Lower lobe of right lung (tissue), 2 donors: ENCODE measurements at places on chromosomes 2 and 18. TPM values are rescaled to one million over a fixed set of nuclear protein-coding genes. Genes with fewer than 3 reads are reported as not detected.

IRS1 gene
- total RNA-seq = 11.3 TPM

UGT1A5 gene
- total RNA-seq = 0.27 TPM

GRCh38 chr2:168518555-168519066 lies 62.5 kb downstream of the CERS6 start:
- peaks cover 20% of the 10 kb centered on the region for H3K4me1 ChIP-seq
- no peaks in the 10 kb centered on the region for H3K36me3 ChIP-seq
- no peak overlapping the region for H3K4me3 ChIP-seq
- H3K27me3 ChIP-seq = no peaks in the 10 kb centered on the region
- DNase-seq = no peak

DYNAP gene
- total RNA-seq = not detected

DNA sequence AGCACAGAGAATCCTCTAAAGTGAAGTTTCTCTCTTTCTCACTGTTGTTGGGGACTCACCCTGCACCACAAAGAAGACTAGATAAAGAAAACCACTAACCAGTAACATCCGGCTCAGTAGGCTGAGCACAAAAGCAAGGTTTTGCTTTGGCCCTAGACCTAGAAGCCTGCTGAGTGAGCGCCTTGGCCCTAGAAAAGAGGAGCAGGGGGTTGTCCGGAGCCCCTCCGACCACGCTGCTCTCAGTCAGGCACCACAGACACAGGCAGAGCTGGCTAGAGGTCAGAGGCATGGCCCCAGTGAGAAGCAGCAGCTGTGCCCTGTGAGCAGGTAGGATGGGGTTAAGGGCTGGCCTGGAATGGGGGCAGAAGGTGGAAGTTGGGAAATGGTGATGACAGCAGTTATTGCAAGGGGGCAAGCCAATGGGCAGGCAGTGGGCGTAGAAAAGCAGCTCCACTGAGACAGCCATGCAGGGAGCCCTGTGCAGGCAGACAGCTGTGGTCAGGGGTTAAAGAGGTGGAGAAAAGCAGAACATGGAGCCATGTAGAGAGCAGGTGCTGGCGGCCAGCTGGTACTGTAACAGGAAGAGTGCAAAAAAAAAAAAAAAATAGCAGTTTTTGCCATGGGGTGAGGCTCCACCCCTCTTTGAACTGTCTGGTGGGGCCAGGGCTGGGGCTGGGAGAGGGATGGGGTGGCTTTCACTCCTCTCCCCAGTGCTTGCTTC lies 36.9 kb upstream of the SLC14A1 start:
- H3K36me3 ChIP-seq = no peaks in the 10 kb centered on the region
- H3K4me1 ChIP-seq = peaks cover 7% of the 10 kb centered on the region
- peak; percentile 72 for DNase-seq

GRCh38 chr18:22734791-22735627 lies 198.1 kb upstream of the RBBP8 start:
- no peaks in the 10 kb centered on the region for H3K36me3 ChIP-seq
- DNase-seq = no peak
- H3K27ac ChIP-seq = no peak overlapping the region
- no peaks in the 10 kb centered on the region for H3K27me3 ChIP-seq
- H3K4me1 ChIP-seq = no peaks in the 10 kb centered on the region

- no peaks in the 10 kb centered on the region for H3K27me3 ChIP-seq
- no peaks in the 10 kb centered on the region for H3K36me3 ChIP-seq
- peak overlapping the region; percentile 78 for H3K4me3 ChIP-seq
- DNase-seq = peak; percentile 83
- H3K27ac ChIP-seq = peak overlapping the region; percentile 55
Measured at GRCh38 chr18:36186461-36187192, 670 bp upstream of the MOCOS start.

DNA sequence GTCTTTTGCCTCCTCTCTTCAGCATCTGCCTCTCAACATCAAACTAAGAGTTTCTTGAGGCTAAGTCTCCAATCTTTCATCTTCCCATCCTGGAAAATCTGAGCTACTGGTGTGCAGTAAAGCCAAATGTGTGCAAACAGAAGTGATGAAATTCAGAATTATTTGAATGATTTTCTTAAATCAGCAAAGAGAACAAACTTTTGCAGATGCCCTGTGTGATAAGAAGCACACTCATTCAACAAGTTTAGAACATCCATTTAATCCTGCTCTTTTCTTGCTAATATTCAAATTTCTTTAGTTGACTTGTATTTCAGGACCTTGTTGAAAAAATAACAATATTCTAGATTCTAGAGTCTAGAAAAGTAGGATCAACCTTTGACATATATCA lies 1374.9 kb upstream of the CELF4 start:
- no peaks in the 10 kb centered on the region for H3K36me3 ChIP-seq
- H3K27me3 ChIP-seq = no peaks in the 10 kb centered on the region
- H3K27ac ChIP-seq = no peak overlapping the region
- H3K4me3 ChIP-seq = no peak overlapping the region
